ENCODE measurements at places on chromosomes 12 and 14.
A peak's percentile ranks its signal among the peaks of the same experiment; 100 is the strongest.

DNA sequence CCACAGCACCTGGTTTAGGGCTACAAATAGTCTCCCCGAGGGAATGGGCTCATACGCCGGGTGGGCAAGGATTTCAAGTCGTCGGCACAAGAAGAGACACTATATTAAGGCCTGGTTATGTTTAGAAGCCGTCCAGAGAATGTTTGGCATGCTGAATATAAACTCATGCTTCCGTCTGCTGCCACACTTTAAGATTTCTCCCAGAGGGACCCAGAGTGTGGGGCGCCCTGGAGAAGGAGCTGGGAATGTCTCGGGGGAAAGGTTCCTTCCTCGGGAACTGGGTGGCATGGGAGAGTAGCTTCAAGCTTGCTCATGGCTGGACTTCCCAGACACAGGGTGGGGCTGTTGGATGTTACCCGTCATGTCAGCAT is 295.7 kb downstream of the CACNA1C start:
- DNase-seq = no peak

- no peak for DNase-seq
Observed at GRCh38 chr14:76125511-76125910, 26.2 kb upstream of the GPATCH2L start.

- DNase-seq = peak; percentile 72
Observed at GRCh38 chr12:121580959-121581685, at the start of gene KDM2B. KDM2B (minus strand) TSS chr12:121581023; CDS start chr12:121580911, 112 bp downstream.

DNA sequence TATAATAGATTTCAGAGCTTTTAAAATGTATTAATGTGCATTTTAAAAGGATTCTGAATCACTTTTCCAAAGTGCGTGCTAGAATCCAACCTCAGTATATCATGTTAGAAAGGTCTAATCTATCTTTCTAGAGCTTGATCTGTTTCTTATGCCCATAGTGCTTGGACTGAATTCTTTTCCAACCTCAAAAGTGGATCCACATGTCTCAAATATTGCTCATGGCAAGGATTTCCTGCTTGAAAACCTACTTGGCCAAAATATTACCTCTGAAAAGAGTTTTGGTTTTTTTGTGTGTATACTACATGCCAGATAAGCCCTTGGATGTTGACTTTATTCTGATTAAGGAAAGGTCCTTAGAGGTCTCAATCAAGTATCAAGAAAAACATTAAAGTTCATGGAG is 16.9 kb upstream of the SLC6A15 start:
- no peak for DNase-seq

- no peak for DNase-seq
Observed at GRCh38 chr14:54935100-54935499, 32.5 kb upstream of the GCH1 start.

GRCh38 chr14:76687611-76688382 is 73.5 kb upstream of the VASH1 start:
- no peak for DNase-seq

GRCh38 chr12:84922693-84923092 is 10.1 kb upstream of the SLC6A15 start:
- no peak for DNase-seq

GRCh38 chr12:24404086-24404815 is 454.8 kb upstream of the SOX5 start:
- no peak for DNase-seq
